ENCODE measurements at places on chromosomes 3 and 15. TPM values are rescaled to one million over a fixed set of nuclear protein-coding genes. Genes with fewer than 3 reads are reported as not detected.

- peaks cover 8% of the 10 kb centered on the region for H3K36me3 ChIP-seq
- no peak overlapping the region for H3K4me3 ChIP-seq
Observed at GRCh38 chr3:112338021-112338726, 5.2 kb downstream of the CD200 start.

- H3K27ac ChIP-seq: no peak overlapping the region
- no peaks in the 10 kb centered on the region for H3K36me3 ChIP-seq
- DNase-seq: no peak
Observed at GRCh38 chr15:94000606-94001005, 230.8 kb upstream of the MCTP2 start.

DNA sequence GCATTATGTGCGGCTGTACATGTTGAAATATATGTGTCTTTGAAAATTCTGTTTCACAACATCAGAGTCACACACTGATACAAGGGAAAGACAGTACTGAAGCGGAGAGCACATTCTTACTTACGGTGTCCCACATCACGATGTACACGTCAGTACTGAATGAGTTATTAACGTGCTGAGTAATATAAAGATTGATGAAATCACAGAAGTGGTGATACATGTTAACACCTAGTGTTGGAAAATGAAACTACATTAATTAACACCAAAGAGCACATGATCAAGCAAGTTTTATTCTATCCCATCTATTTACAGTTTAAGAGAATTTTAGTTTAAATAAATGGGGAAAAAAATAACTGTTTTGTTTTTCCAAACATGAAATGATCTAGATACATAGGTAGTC lies 15.6 kb downstream of the EOGT start:
- DNase-seq: no peak
- no peak overlapping the region for H3K4me3 ChIP-seq
- H3K27me3 ChIP-seq: no peaks in the 10 kb centered on the region
- H3K4me1 ChIP-seq: peaks cover 15% of the 10 kb centered on the region

GRCh38 chr15:83275412-83275811 lies 9.1 kb downstream of the BNC1 start:
- peaks cover 22% of the 10 kb centered on the region for H3K27me3 ChIP-seq
- H3K4me1 ChIP-seq: no peaks in the 10 kb centered on the region
- no peak overlapping the region for H3K4me3 ChIP-seq
- no peaks in the 10 kb centered on the region for H3K36me3 ChIP-seq
- no peak overlapping the region for H3K27ac ChIP-seq

The FAM81A gene
- total RNA-seq: 0.50 TPM

The ARHGEF3 gene
- 71.3 TPM for total RNA-seq

DNA sequence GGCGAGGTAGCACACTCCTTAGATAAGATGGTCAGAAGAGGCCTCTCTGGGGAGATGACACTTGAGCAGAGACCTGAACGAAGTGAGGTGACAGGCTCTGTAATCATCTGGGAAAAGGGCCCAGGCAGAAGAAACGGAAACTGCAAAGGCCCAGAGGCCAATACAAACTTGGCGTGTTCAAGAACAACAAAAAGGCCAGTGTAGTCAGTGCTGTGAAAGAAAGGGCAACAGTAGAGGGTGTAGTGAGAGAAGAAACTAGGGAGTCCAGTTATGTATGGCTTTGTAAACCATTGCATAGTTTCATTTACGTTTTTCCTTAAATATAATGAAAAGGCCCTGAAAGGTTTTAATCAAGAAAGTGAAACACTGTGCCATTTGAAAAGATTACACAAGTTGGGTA lies 31.8 kb downstream of the PLD1 start:
- no peak for DNase-seq
- no peak overlapping the region for H3K27ac ChIP-seq
- peaks cover 14% of the 10 kb centered on the region for H3K27me3 ChIP-seq
- H3K4me1 ChIP-seq: peaks cover 2% of the 10 kb centered on the region
- no peaks in the 10 kb centered on the region for H3K36me3 ChIP-seq
- H3K4me3 ChIP-seq: no peak overlapping the region

The TTLL13 gene
- 0.45 TPM for total RNA-seq

DNA sequence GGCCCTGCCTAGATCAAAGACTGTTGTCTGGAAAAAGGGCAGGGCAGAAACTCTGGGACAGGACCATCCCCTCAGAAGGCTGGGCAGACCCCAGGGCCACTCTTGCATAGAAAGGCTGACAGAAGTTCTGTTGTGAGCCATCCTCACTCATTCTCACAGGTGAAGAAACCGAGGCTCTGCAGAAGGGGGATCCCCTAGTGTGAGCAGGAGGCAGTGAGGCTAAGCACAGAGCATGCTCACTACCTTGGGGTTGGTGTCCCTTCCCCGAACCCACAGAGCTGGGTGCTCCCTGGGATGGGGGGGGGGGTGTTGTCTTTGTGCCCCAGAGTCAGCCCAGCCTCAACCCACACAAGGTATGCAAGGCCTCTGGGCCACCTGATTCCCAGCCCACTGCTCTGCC lies 50.9 kb upstream of the TMEM115 start:
- H3K27me3 ChIP-seq: no peaks in the 10 kb centered on the region
- no peak for DNase-seq
- no peaks in the 10 kb centered on the region for H3K36me3 ChIP-seq
- no peak overlapping the region for H3K4me3 ChIP-seq
- H3K4me1 ChIP-seq: no peaks in the 10 kb centered on the region

DNA sequence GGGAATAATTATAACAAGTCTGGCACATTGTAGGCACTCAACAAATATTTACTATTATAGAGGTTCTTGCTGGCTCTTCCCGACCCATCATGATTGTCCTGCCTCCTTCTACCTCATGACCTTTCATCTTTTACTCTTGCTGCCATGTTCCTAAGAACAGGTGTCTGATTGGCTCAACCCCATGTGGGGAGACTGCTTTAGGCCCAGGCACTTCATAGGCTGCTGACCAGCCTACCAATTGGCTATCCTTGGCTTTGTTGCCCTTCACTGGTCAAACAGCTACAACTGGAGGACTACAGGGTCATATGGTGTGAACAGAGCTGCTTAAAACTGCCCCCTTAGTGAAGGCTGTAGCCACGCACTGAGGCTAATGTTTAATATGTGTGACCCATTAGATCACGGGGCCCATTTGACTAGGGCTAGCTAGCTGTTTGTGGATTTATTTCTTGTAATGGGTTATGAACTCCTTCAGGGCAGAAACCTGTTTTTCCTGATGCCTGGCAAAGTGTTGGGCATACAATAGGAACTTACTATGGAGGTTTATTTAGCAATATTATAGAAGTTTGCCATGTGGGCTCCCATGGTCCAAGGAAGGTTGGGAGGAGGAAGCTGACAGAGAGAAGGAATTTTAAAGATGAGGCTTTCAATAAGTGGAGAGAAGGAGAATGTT lies 239.9 kb upstream of the TBC1D5 start:
- H3K36me3 ChIP-seq: no peaks in the 10 kb centered on the region
- H3K27me3 ChIP-seq: peaks cover 12% of the 10 kb centered on the region
- DNase-seq: no peak
- no peak overlapping the region for H3K4me3 ChIP-seq
- H3K4me1 ChIP-seq: no peaks in the 10 kb centered on the region

DNA sequence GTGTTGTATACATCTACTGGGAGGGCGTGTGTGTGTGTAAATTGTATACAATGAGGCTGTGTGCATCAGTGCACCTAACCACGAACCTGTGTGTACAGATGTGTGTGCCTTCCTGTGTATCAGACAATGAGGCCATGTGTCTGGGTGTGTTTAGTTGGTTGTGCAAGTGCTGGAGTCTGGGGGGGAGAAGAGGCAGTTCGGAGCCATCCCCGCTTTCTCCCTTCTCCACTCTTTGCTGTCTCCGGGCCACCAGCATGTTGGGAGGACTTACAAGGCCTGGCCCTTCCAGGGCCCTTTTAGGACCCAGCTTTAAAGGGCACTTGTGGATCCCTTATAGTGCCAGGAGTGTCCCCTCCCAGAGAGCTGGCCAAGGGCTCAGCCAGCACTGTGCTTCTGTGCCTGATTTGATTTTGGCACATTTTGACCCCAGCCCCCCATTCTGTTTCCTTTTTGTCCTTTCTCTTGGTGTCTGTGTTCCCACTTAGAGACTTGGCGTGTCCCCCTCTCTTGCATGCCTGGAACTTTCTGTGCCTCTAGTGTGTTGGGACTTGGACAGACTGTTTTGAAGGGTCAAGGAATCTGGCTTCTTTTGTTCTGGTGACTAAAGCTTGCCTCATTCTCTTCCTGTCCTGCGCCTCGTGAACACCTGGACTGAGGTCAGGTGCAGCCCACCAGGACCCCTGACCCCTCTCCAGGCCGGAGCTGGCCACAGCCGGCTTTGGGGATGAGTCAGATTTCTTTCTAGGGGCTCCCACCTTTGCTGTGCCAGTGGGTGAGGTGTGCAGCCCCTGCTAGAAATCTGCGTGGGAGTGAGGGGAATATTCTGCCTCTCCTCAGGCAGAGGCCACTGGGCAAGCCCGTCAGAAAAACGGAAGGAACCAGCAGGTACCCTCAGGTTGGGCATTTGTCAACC lies 1.5 kb downstream of the CTDSPL start:
- H3K4me1 ChIP-seq: peaks cover 22% of the 10 kb centered on the region
- H3K27ac ChIP-seq: no peak overlapping the region
- DNase-seq: no peak

DNA sequence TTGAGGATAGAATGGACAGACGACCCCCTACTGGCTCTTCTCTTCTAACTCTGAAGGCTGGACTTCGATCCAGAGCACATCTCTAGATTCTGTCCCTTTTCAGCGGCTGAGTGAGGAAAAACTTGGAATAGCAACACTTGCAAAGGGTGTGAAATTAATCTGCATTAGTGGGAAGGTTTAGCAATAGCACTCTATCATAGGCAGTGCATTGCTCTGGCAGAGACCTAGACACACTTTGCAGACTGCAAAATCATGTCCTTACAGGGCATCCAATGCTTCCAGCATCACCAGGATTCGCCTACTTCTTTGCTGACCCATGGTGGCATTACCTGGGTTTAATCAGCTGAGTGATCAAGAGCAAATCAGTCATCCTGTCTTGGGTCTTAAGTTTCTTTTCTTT lies 43.1 kb downstream of the DAPK2 start:
- H3K27me3 ChIP-seq: peaks cover 2% of the 10 kb centered on the region
- H3K27ac ChIP-seq: no peak overlapping the region
- no peak for DNase-seq
- H3K4me3 ChIP-seq: no peak overlapping the region
- peaks cover 29% of the 10 kb centered on the region for H3K4me1 ChIP-seq

The LSAMP gene
- not detected for total RNA-seq

DNA sequence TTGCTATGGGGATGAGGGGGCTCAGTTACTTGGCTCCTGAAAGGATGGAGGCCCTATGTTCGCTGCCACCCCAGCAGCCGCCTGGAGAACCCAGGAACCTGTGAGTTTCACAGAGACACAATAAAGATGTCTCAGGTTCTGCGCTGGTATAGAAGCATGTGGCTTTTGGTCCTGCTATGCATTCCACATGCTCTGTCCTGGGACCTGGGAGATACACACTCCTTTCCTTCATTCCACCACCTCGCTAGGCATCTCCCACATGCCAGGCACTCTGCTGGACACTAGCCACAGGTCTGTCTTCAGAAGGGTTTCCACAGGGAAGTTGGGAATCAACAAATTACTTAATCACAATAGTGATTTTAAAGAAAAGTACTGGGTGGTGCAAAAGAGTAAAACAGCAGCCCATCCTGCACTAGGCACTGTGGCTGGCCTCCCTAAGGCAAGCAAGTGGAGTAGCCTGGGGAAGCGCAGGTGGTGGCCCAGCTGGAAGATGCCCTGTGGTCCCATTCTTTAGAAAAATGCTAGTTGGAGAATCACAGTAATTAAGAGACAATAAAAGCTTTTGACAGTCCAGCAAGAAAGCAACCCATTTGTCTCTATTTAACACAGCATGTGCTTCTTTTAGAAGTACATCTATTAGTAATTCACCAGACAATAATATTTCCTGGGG lies 408.9 kb upstream of the WNT5A start:
- no peaks in the 10 kb centered on the region for H3K36me3 ChIP-seq
- no peak overlapping the region for H3K27ac ChIP-seq
- DNase-seq: no peak
- no peaks in the 10 kb centered on the region for H3K4me1 ChIP-seq
- H3K4me3 ChIP-seq: no peak overlapping the region

The HTR3E gene
- not detected for total RNA-seq

The MOBP gene
- total RNA-seq: not detected

DNA sequence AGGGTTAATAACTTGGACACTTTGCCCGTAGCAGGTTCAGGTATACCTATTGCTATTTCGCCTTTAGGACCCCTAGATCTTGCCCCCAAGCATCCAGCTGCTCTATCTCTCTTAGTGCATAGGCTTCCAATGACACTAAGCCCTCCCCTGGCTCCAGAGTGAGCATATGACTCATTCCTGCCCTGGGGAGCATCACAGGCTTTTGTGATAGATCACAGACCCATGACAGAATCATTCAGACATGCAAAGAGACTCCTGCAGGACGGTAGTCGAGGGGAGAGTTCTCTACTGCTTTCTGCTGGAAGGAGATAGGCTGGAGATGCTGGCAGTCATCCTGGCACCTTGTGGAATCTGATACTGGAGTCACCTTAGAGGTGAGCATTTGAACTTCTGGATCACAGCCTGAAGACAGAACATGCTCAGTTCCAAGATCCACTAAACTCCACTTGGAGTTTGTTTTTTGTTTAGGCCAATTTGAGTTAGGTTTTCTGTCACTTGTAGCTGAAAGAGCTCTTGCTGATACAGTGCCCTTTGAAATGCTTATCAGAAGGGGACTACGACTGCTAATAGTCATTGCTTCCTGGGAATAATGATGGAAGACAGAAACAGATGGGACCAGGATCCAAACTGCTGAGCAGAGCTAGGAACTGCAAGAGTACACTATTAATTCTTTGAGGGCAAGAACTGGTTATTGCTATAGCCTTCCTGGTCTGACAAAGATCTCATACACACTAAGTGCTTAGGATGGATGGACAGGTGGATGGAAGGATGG lies 11.0 kb downstream of the LYSMD2 start:
- no peak for DNase-seq
- H3K4me3 ChIP-seq: no peak overlapping the region
- H3K36me3 ChIP-seq: peaks cover 17% of the 10 kb centered on the region

The NRG4 gene
- total RNA-seq: not detected

DNA sequence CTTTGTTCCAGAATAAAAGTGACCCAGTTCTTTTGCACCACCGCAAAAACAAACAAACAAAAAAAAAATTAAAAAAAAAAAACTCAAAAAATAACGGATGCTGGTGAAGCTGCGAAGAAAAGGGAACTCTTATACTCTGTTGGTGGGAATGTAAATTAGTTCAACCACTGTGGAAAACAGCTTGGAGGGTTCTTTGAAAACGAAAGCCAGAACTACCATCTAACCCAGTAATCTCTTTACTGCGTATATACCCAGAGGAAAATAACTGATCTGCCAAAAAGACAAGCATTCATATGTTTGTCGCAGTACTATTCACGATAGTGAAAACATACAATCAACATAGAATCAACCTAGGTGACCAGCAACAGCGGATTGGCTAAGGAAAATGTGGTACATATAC lies 298.9 kb upstream of the CBLB start:
- no peaks in the 10 kb centered on the region for H3K27me3 ChIP-seq
- H3K36me3 ChIP-seq: peaks cover 56% of the 10 kb centered on the region
- no peak overlapping the region for H3K27ac ChIP-seq
- no peak for DNase-seq
- peaks cover 20% of the 10 kb centered on the region for H3K4me1 ChIP-seq

- H3K36me3 ChIP-seq: no peaks in the 10 kb centered on the region
- no peak for DNase-seq
- no peak overlapping the region for H3K27ac ChIP-seq
- H3K4me3 ChIP-seq: no peak overlapping the region
Observed at GRCh38 chr3:58049143-58049785, 41.0 kb downstream of the FLNB start.

Data from activated CD4-positive, alpha-beta memory T cell treated with anti-CD3 and anti-CD28 coated beads, Interleukin-2, amount 10 ng/mL, durations not matched to agents 7 days and 5 days (primary cell).